Retinal pigment epithelial cell (primary cell): ENCODE measurements at places on chromosomes 4 and X.

GRCh38 chrX:131257367-131257766 lies 31.7 kb downstream of the IGSF1 start:
- no peak for DNase-seq

GRCh38 chrX:119089619-119090018 lies 16.8 kb downstream of the CT47C1 start:
- no peak for DNase-seq

GRCh38 chrX:152824841-152825374 lies 5.6 kb downstream of the CETN2 start:
- DNase-seq: no peak

DNA sequence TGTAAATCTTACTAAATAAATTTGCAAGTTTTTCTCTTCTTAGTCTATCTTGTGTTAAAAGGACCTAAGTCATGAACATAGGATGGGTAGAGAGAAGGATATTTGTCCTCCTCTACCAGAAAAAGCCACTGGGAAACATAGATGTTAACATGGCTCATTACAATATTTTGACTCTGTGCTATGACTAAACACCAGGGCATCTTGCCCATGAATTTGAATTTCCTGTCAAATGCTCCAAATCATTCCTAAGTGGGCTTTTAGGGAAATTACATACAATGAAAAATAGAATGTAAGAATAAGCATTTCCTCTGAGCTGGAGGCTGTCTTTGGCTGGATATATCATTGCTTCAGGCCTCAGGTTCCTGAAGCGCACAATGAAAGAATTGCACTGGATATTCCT lies 39.1 kb downstream of the ANOS1 start:
- DNase-seq: no peak

DNA sequence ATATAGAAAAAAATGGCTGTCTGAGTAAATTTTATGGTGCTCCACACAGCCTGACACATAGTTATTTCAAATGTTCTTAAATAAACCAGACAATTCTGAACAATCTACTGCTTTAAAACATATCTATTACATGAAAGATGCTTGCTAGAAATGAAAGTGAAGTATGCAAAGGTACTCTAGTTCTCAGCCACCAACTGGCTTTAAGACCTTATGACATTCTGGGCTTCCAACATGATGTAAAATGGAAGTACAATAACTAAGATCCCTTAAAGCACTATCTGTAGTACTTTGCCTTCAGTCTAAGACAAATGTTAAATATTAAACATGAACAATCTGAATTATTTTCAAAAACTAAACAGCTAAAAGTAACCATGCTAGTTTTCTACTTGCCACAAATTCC lies 17.3 kb downstream of the HUWE1 start:
- DNase-seq: no peak

GRCh38 chr4:65943076-65943475 lies 272.8 kb upstream of the EPHA5 start:
- DNase-seq: peak; percentile 92

GRCh38 chrX:133838761-133839676 lies 146.4 kb downstream of the GPC3 start:
- DNase-seq: no peak

DNA sequence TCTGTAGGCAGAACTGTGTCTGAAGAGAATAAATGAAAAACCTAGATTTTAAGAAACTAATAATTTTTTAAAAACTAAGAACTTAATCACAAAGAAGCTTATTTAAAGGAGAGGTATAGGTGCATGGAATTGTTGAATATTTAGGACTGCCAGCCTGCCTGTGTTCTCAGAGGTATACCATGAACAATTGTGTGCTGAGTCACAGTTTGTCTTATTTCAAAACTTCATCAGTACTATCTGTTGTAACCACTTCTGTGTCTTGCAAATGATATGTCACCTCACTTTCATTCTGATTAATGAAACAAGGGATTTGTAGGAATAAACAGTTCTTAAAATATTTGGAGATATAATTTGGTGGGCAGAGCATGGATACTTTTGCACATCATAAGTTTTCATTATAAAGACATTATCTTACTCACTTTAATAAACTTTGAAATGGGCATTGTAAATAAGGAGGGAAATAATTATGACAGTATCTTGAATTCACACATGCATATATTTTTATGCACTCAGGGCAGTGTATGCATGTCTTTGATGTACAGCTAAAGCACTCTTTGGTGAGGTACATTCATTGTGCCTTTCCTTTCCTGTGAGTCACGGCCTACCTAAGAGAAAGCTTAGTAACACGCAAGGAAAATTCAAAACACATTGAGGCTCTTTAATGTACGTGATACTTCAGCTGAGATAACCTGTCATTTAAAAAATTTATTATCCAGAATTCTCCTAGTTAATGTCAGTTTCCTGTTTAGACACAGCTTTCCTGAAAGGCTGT lies 31.7 kb downstream of the STOX2 start:
- DNase-seq: no peak

- no peak for DNase-seq
These were observed 92.3 kb upstream of the ADRA2C start for GRCh38 chr4:3673716-3674478.

- DNase-seq: peak; percentile 84
These were observed 183.2 kb downstream of the FBXW7 start for GRCh38 chr4:152352622-152353116.

- DNase-seq: no peak
These were observed 1285.4 kb downstream of the PCDH18 start for GRCh38 chr4:136246876-136247275.

GRCh38 chr4:10273030-10273429 lies 156.4 kb upstream of the WDR1 start:
- DNase-seq: no peak

- no peak for DNase-seq
These were observed 261.5 kb downstream of the SLC7A11 start for GRCh38 chr4:137980641-137981040.

DNA sequence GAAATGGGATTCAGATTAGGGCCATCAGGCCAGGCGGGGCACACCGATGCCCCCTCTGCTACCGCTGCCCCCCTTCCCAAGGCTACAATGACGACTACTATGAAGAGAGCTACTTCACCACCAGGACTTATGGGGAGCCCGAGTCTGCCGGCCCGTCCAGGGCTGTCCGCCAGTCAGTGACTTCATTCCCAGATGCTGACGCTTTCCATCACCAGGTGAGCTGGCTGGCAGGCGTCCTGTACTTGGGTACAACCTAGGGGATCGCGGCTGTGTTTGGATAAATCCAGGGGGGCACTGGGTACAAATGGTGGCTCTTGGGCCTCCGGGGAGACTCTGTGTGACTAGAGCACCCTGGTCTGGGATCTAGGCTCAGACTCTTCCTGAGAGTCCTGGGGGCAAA lies 1.1 kb downstream of the EMD start:
- no peak for DNase-seq

DNA sequence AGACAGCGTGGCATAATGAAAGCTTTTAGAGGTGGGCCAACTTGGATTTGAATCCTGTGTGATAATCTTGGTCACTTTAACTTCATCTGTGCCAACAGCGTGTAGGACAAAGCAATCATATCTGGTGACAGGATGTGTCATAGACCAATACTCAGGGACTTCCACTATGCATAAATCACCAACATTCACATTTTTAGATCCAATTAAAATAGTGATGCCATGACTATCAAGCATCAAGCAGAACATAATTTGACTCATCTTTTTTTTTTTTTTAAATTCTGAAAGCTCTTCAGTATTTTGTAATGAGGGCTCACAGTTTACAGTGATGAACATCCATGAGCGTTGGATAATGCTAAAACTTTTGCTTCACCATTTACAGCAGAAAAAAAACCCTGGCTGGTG lies 27.3 kb upstream of the RAPGEF2 start:
- DNase-seq: no peak

DNA sequence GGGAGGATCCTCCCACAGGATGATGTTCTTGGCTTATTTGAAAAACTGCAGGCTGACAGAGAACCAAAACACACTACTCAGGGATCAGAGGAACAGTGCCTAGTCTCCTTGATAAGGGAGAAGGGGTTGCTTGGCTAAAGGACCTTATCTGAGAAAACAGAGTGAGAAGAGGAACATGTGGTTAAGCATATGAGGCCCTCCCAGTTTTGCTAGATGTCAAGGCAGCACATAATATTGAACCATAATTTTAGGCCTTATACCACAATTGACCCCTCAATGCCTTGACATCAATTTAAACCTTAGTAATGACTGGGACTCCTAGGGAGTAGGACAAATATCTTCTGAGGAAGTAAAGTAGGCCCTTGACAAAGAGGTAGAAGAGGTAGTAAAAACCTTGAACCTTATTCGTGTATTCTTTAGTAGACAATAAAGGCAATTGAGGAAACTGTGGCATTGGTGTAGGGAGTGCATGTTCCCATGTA lies 79.3 kb downstream of the TEX13C start:
- no peak for DNase-seq

DNA sequence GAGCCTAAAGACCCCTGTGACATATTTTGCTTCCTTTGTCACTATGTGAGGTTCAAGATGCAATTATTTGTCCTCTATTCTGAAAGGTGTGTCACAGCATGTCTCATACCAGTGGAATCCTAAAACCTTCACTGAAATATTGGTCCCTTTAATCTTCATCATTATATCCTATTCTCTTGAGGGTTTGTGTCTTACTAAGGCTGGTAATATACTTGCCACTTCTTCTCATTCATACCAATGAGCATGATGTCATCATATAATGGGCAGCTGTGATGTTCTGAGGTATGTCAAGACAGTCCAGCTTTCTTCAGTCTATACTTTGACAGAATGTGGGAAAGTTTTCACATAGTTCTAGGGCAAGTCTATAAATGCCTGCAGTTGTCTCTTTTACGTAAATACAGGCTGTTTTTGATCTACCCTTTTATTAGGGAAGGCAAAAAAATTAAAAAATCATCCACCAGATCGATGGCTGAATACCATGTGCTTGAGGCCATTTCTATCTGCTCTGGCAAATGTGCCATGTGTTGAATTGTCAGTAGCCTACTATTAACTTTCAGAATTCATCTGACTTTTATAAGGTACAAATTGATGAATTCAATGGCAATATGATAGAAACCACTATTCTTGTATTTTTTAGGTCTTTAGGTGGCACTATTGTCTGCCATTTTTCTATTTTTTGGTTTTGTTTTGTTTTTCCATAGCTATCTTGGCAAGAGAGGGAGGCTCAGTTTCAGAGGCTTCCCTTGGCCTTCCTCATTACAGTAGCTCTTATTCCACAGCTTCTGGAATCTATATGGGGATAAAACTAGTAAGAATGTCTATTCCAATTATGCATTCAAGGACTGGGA lies 209.0 kb downstream of the PPARGC1A start:
- DNase-seq: no peak

- DNase-seq: no peak
These were observed 88.8 kb upstream of the HELT start for GRCh38 chr4:184929476-184929875.

DNA sequence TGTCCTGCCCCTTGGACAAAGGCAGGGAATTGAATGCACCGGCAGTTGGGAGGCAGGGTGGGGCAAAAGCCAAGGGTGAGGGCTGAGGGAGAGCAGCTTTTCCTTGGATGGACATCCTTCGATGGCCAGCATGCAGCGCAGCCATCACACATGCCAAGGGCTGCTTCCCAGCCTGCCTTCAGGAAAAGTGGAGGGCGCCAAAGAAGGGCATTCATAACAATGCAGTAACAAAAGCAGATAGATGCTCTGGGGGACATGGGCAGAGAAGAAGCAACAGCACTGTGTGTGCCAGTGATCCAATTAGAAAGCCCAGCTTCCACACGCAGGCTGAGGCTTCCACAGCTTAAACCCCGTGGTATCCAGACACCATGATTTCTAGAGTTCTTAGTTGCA lies 71.5 kb downstream of the TSPAN5 start:
- no peak for DNase-seq

GRCh38 chr4:67103001-67103747 lies 442.1 kb downstream of the CENPC start:
- no peak for DNase-seq

GRCh38 chrX:49627086-49627777 lies 28.4 kb downstream of the GAGE1 start:
- no peak for DNase-seq
